ENCODE measurements at places on chromosomes 2 and 18.

DNA sequence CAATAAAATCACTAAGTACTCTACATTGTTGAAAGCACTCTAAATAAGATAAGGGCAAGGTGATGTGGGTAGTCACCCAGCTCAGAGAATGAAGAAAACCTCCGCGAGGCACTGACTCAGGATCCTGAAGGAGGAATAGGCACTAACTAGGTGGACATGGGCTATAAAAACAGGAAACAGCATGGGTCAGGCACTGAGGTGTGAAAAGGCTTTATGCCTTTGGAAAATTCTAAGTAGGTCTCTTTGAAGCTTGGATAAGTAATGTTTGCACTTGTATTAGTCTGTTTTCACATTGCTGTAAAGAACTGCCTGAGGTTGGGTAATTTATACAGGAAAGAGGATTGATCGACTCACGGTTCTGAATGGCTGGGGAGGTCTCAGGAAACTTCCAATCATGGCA, 161.6 kb downstream of the EPHA4 start:
- DNase-seq, result no peak

DNA sequence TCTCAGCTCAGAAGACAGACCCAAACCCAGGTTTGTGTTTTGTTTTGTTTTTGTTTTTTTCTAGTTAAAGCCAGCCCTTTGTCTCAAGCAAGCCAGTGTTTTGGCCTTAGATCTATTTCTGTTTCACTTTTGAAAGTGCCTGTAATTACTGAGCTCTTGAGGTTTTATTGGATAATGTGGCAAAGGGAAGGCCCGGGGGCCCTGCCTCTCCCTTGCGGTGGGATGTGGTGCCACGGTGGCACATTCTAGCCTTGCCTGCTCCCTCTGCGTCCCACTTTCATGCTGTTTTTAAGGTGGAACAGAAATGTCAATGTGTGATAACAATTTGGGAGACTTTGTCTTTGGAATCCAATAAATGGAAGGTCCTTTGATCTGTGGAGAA, 2.5 kb downstream of the HPCAL1 start:
- DNase-seq, result no peak

DNA sequence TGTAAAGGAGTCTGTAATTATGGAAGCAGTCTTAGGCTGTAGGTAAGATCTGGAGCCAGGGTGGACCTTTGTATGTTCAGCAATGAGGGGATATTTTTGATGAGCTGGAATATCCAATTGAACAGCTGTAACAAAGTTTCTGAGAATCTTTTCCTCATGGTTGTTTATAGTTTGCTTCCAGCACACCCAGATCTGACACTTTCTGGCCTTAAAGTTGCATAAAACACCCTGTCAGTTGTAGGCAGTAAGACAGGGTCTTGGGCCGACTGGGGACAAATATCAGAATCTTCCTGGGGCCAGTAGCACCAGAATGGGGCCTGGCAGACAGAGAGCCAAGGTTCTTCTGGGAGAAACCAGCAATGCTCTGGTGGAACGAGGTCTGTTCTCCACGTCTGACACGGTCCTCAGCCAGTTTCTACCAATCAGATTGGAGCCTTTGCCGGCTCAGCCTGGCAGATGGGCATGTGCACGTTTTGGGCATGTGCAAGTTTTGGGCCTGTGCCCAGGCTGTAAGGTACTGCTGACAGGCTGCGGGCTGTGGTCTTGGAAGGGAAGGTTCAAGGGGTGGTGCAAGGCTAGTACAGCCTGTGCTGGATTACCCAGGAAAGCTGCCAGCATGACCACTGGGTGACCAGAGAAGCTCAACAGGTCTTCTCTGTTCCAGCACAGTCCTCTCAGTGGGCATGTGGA, 89.8 kb downstream of the PRKCE start:
- no peak for DNase-seq

DNA sequence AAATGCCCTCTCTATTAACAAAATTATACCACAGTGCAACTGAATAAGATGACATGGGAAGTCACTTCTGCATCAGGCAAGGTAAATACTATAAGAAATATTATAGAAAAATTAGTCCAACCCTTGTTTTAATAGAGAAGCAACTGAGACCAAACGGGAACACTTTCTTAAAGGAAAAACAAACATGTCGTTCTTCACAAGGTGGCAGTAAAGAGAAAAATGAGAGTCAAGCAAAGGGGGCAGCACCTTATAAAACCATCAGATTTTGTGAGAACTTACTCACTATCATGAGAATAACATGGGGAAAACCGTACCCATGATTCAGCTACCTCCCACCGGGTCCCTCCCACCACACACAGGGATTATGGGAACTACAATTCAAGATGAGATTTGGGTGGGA, 481.7 kb upstream of the CRIM1 start:
- no peak for DNase-seq

GRCh38 chr2:101387151-101387834, at the start of gene CREG2:
TSS of gene CREG2 (minus strand) at chr2:101387503. CDS start at chr2:101387457, 46 bp downstream.
- peak; percentile 38 for DNase-seq

DNA sequence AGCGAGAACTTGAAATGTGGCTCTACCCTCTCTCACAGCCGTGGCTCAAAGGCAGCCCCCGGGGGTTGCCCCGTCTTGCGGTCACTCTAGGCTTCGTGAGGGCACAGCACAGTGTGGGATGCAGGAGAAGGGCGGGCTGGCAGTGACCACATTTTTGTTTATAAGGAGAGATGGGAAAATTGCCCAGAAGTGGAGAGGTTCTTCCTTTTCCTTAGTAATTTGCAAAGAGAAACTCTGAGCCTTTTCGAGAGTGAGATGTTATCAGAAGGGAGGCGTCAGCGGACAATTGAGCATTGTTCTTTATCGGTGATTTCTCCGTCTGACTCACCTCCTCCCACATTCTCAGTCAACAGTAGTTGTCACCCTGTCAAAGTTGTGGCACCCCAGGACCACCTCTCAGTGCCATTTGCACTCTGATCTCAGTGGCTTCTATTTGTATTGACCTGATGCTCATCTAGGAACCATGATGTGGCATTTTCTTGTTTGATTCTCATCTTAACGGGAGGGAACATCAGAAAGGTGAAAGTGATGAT, 89.6 kb downstream of the ACAA2 start:
- peak; percentile 41 for DNase-seq

DNA sequence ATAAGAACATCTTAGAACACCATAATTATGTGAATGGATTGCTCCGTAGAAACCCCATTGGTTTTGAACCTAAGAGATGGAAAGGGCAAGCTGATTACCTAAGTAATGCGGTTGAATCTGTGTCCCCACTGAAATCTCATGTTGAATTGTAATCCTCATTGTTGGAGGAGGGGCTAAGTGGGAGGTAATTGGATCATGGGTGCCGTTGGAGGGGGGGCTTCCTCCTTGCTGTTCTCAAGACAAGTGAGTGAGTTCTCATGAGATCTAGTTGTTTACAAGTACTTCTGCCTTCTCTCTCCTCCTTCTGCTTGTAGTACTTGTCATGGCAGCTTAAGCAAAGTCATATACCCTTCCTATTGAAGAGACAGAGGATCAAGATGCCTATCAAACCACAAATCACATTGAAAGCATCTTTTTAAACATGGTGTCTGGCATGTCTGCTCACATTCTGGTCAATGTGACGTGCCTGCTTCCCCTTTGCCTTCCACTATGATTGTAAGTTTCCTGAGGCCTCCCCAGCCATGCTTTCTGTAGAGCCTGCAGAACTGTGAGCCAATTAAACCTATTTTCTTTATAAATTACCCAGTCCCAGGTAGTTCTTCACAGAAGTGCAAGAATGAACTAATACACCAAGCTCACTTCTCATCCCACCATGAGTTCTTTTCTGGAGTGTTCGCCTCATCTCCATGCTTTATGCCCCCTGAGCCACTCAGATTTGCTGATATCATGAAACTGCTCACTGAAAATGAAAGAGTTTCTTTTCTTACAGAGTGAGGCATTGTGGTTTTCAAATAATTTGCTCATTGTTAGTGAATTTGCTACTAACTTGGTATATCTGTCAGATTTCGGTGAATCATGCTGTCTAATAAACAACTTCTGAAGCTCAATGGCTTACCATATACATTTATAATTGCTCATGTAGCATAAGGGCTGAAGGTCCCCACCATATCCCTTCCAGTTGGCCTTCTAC, 23.6 kb downstream of the KCNE4 start:
- DNase-seq, result no peak

- DNase-seq, result peak; percentile 98
Measured at GRCh38 chr18:11849841-11850634, 1.2 kb upstream of the CHMP1B start.

DNA sequence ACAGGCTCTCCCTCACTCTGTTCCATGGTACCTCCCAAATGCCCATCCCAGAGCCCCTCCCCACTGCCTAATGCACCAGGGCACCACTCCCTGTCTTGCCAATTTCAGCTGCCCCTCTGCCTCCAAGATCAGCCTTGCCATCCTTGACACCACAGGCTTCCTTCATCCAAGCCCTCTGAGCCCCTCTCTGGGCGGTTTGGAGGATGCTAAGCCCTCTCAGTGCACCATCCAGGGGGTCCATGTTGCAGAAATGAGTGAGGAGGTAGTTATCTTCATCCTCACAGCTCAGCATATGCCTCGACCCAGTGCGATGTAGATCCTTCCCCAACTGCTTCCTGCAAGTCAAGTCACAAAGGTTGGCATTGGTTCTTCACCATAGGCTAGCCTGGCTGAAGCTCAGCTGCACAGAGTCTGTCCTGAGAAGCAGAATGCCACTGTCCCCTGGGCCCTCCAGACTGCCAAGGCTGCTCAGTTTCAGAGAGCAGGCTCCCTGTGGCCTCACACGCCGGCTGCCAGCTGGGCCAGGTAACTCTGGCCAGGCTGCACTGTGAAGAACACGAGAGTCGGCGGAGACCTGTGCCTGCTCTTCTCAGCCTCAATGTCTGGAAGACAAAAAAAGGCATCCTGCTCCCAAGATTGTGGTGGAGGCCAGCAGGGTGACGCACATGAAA, 9.9 kb upstream of the MAP3K2 start:
- DNase-seq, result no peak

DNA sequence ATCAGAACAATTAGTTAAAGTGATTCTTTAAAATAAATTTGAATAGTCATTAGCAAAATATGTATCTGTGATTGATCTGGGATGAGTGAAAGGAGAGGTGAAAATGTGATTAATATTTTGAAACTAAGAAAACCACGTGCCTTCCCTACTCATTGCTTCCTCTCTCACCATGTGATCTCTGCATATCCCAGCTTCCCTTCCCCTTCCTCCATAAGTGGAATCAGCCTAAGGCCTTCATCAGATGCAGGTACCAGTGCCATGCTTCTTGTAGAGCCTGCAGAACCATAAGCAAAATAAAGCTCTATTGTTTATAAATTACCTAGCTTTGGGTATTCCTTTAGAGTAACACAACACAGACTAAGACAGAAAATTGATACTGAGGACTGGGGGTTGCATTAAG, 11.2 kb upstream of the STAT1 start:
- no peak for DNase-seq

DNA sequence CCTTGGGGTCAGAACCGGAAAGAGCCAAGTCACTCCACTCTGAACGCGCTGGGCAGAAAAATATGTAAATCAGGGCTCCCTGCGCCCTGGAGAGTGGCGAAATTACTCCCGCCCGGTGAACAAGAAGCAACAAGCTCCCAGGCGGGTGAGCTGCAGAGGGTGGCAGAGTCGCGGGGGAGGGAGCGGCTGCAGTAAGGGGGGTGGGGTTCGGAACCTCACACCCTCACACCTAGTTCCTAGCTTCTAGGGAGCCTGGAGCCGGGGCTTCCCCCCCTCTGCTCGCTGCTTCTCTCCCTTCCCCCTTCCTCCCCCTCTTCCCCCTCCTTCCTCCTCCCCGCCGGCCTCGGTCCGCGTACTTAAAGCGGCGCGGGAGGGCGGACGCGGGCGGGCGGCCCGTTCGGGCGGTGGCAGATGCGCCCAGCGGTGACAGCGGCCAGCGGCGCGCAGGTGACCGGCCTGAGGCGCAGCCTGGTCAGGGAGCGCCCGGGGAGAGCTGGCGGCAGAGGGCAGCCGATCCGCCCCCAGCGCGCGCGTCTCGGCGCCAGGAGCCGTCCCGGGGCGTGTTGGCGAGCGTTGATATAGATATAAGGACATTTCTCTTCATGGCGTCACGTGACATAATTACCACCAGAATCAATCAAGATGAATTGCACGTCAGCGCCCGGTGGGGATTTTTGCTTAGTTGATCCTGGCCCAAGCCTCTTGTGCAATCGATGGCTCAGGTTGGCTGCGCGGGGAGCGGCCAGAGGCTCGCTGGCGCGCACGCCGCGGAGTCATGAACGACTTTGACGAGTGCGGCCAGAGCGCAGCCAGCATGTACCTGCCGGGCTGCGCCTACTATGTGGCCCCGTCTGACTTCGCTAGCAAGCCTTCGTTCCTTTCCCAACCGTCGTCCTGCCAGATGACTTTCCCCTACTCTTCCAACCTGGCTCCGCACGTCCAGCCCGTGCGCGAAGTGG, at the start of gene HOXD11:
Gene HOXD11, plus strand, starts transcription at position 700 of the 959 bp plus-strand sequence. Its CDS starts 76 bp downstream, at position 776.
- no peak for DNase-seq

GRCh38 chr2:64391940-64392339, 62.0 kb upstream of the LGALSL start:
- no peak for DNase-seq

- DNase-seq, result no peak
Measured at GRCh38 chr2:106063181-106063580, 130.9 kb downstream of the UXS1 start.

- DNase-seq, result no peak
Measured at GRCh38 chr2:230658877-230659652, 53.6 kb upstream of the CAB39 start.

DNA sequence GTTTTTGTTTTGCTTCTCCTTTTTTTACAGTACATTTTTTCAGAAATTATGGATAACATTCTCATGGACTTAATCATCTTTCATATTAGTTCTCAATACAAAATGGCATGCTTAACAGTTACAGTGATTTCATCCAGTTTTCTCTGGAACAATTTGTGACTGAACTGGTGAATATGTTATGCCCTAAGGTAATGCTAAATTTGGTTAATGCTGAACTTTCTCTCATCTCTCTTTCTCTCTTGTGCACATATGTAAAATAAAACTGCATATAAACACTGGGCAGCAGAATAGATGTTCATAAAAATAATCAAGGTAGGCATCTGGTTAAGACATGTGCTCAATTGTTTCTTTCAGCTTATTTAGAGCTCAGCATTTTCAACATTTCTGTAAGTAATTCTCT, 196.3 kb upstream of the TMEFF2 start:
- DNase-seq, result no peak

- no peak for DNase-seq
Measured at GRCh38 chr2:767440-767839, 90.2 kb upstream of the TMEM18 start.

DNA sequence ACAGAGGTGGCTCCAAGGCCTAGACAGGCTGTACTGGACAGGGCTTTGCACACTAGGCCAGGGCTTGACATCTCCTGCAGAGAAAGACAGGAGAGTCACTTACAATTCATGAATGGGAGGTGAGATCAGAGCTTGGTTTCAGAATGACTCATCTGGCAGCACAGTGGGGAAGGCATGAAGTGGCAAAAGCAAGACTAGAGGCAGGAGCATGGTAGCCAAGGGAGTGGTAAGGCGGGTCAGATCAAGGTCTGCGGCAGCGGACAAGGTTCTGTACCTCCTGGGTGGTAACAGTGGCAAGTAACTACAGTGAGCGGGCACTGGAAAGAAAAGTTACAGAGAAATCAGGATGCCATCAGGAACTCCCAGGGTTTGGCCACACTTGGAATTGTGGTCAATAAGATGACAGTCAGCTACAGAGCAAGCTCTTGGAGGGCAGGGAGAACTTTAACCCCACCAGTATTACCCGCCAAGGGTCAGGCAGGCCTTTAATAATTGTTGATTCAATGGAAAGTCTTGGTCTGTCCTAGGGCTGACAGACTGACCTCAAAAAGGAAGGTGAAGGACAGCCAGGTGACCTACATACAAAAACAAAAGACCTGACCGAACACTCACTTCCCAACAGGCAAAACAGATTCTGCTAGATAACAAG, 5.7 kb downstream of the MCFD2 start:
- peak; percentile 89 for DNase-seq

- DNase-seq, result no peak
Measured at GRCh38 chr2:8661736-8662135, 20.1 kb upstream of the ID2 start.

GRCh38 chr2:197600306-197600705, 75.1 kb downstream of the RFTN2 start:
- DNase-seq, result no peak
